ENCODE measurements at places on chromosomes 2 and 18.

- DNase-seq, result no peak
These were observed 442.5 kb upstream of the PKDCC start for GRCh38 chr2:41605311-41605710.

DNA sequence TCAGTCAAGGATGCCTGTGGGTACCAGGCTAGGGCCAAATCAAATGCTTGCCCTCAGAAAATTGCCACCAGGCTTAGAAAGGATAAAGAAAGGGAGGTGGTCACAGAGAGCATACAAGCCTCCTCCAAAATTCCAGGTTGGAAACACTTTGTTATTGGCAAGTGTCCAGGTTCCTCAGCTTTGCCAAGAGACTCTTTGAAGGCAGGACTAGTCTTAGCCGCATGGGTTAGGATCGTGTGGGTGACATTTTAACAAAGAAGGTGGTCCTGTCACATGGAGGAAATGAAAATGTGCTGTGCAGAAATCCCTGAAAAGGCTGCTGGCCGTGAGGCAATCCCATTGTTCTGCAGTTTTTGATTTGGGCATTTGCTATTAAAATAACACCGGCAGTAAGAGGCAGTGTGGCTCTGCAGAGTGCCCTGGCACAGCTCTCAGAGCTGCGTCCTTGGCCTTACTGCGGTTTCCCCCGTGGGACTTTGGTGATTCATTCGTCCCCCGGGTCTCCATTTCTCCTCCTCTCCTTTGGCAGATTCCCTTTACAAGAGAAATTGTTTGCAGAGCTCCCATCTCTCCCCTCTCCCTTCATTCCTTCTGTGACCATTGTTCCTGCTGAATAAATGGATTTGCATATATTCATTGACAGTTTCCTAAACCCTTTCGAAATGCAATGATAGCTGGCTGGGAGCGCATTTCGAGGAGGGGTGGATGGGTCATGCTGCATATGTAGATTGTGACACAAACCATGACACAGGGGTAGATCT lies 187.3 kb downstream of the VAPA start:
- no peak for DNase-seq

DNA sequence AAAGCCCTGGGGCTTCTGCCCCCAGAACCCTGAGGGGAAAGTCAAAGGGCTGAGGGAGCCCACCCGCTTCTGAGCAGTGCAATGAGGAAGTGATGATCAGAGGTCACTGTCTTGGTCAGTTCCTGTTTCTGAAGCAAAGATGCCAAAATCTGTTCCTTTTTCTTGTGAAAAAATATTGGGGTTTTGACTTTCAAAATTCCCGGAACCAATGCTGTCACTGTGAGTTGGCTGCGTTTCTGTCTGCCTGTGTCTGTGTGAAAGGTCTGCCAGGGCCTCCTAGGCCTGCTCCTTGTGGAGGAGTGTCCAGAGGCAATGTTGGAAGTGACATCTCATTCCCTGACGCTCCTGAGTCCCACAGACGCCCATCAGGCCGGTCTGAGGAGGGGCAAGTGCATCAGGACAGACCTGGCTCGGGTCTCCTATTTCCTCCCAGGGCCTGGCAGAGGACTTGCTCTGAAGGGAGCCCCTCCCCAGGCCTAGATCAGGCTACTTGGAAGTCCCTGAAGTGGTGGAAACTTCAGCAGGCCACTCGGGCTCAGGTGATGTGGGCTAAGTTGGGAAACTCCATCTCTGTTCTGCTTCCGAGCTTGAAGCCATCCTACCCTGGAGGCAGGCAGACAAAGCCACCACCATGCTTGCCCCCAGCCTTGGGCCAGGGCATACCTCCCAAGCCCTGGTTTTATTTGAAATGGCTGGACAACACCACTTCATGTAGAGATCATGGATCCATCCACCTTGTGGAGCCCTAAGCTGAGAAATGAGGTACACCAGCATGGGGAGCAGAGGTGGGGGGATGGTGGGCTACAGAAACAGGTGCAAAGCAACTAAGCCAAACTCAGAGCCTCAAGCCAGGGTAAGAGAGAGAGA lies 51.0 kb downstream of the PKDCC start:
- DNase-seq, result no peak

- peak; percentile 92 for DNase-seq
These were observed 2.3 kb upstream of the HOXD10 start for GRCh38 chr2:176114120-176114929.

GRCh38 chr18:32815881-32816280 lies 43.1 kb upstream of the KLHL14 start:
- no peak for DNase-seq

DNA sequence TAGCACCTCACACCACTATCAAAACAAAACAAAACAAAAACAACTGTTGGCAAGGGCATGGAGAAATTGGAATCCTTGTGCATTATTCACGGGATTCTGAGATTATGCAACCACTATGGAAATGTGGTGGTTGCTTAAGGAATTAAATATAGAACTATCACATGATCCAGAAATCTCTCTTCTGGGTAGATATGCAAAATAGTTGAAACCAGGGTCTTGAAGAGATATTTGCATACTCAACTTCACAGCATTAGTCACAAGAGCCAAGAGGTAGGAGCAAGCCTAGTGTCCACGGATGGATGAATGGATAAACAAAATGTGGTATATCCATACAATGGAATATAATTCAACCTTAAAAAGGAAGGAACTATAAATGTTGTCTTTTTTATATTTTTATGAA lies 7.0 kb downstream of the TMEM131 start:
- no peak for DNase-seq

DNA sequence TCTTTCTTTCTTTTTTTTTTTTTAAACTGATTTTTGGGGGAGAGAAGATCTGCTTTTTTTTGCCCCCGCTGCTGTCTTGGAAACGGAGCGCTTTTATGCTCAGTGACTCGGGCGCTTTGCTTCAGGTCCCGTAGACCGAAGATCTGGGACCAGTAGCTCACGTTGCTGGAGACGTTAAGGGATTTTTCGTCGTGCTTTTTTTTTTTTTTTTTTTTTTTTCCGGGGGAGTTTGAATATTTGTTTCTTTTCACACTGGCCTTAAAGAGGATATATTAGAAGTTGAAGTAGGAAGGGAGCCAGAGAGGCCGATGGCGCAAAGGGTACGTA lies 587 bp downstream of the MEIS1 start:
- DNase-seq, result peak; percentile 61

- no peak for DNase-seq
These were observed 109.5 kb downstream of the EIPR1 start for GRCh38 chr2:3267869-3268704.

- no peak for DNase-seq
These were observed 170.1 kb upstream of the PGAP1 start for GRCh38 chr2:197096649-197097048.

- DNase-seq, result peak; percentile 7
These were observed 229.5 kb upstream of the ZC3H15 start for GRCh38 chr2:186256540-186256939.

DNA sequence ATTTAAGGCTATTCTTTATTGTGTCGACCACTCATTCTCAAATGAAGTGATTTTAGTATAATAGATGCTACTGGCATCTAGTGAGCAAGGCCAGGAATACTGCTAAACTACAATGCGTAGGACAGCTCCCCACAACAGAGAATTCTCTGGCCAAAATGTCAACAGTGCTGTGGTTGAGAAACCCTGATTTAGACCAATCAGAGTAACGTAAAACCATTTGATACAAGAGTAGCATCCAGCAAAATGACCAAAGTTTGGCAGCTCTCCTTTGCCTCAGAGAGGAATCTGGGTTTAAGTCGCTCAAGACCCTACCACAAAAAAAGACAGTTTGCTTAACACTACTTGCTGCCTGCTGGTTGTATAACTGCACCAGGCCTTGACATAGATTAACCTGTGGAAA lies 37.0 kb upstream of the TTN start:
- DNase-seq, result no peak

DNA sequence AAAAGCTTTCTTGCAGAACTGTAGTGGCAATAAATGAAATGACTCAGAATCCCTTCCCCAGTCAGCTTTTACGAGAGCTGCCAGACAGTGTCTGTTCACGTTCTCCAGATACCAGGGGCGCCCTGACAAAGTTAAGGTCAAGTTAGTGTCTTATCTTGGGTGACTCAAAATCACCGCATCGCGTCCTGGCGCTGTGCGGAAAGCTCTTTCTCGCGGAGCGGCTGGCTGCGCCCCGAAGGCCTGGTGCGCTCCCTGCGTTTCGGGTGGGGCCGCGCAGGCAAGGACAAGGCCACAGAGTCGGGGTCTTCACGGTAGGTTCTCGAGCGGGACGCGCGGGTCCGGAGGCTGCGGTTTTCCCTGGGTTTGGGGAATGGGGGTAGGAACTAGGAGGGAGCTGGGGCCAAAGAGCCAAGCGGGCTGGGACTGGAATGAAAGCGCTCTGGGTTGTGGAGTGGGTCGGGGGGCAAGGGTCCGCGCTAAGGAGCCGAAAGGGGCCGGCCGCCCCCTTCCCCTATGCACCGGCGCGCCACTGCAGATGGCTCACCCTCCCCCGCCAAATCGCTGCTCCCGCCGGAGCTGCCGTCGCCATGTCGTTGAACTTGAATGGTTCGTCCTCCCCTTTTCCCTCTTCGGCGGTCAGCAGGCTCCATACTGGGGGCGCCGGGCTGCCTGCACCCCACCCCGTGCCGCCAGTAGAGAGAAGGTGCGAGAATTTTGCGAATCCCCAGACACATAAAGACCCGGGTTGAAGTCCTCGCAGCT lies 2.6 kb upstream of the HOXD11 start:
- no peak for DNase-seq

GRCh38 chr2:43179942-43180341 lies 46.5 kb downstream of the ZFP36L2 start:
- DNase-seq, result no peak

- no peak for DNase-seq
These were observed 435 bp downstream of the IFT172 start for GRCh38 chr2:27489118-27489497.

DNA sequence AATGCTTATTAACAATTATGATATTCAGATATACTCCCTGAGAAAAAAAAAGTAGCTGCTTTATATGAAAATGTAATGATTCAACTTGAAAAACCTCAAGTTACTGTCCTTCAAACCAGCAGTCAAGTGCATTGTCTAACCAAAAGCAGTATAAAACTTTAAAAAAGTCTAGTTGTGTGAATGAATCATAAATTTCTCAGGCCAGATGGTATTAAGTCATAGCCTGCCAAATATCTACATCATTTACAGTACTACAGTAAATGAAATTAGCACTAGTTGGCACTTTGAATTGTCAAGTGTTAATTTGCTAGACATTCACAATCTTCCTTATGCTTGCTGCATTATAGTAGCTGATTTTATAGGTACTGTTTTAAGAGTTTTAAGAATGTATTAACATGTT lies 85.9 kb downstream of the CBLN2 start:
- no peak for DNase-seq

DNA sequence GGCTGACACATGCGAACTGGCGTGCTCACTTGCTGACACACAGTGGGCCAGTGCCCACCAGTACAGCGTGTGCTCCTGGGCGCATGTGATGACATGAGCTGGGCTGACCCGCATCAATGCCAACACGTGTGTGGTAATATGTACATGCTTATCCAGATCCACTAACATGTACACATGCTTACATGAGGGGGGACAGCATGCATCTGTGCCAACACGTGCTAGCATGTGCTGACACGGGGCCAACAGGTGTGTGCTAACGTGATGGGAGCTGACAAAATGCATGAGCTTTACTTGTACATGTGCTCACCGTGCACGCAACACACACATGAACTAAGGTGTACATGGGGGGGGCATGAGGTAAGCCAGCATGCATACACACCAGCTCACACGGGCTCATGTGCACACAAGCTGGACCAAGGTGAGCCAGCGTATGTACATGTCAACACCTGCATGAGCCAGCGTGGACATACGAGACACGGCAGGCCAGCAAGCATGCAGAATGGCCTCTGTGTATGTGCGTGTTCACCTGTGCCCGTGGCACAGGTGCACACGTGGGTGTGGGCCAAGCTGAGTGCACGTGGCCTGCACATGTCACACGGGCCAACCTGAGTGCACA lies 28.5 kb downstream of the GPC1 start:
- no peak for DNase-seq

- DNase-seq, result no peak
These were observed 27.7 kb downstream of the IMPA2 start for GRCh38 chr18:12008842-12009580.

DNA sequence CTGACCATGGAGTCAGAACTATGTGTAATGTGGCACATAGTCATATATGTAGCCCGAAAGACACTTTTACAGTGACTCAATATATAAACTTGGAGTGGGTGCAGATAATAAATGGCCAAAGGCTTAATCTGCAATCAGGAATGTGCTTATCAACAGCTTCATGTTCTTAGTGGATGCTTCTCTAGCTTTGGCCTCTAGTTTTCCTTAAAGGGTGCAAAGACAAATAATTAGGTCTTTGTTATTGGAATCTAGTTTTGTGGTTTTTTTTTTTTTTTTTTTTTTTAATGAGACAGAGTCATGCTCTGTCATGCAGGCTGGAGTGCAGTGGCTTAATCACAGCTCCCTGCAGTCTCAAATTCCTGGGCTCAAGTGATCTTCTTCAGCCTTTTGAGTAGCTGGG lies 625.6 kb downstream of the EPHA4 start:
- no peak for DNase-seq

Measured in NCI-H1417 treated with DMSO at 0.1 percent for 48 hours (cell line).